ENCODE measurements at places on chromosomes 5 and 9. TPM values are rescaled to one million over a fixed set of nuclear protein-coding genes. Genes with fewer than 3 reads are reported as not detected.

- no peak for DNase-seq
Observed at GRCh38 chr9:121849554-121849953, 198.1 kb downstream of the DAB2IP start.

- no peak for DNase-seq
Observed at GRCh38 chr5:171846323-171846722, 60.7 kb downstream of the SMIM23 start.

ABCA1 gene
- 13.7 TPM for total RNA-seq

OTULINL gene
- total RNA-seq: 4.3 TPM

DNA sequence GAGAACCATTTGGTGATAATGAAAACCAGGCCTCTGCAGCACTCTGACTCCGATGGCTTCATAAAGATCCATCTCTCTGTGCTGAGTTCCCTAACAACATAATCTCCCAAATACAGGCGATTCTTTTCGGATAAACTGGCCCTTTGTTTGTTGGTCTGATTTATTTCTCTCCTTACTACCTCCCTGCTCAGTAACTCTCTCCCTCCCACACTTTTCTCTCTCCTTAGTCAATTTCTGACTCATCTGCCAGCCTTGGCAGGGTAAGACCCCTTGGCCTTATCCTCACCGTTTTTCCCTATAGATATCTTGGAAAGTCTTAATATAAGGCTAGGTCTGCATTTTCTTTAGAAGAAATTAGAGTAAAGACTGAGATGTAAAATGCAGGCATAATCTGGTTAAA lies 128.7 kb downstream of the BRINP1 start:
- no peak for DNase-seq

TAF11L5 gene
- total RNA-seq: not detected

SLC25A2 gene
- total RNA-seq: 0.29 TPM
